ENCODE measurements at places on chromosomes 1 and 21. TPM values are rescaled to one million over a fixed set of nuclear protein-coding genes. Genes with fewer than 3 reads are reported as not detected.

GRCh38 chr1:153494976-153495535 lies 34.6 kb upstream of the S100A7 start:
- H3K27ac ChIP-seq = no peak overlapping the region
- no peaks in the 10 kb centered on the region for H3K36me3 ChIP-seq
- no peak overlapping the region for H3K4me3 ChIP-seq
- peak; percentile 70 for DNase-seq

DNA sequence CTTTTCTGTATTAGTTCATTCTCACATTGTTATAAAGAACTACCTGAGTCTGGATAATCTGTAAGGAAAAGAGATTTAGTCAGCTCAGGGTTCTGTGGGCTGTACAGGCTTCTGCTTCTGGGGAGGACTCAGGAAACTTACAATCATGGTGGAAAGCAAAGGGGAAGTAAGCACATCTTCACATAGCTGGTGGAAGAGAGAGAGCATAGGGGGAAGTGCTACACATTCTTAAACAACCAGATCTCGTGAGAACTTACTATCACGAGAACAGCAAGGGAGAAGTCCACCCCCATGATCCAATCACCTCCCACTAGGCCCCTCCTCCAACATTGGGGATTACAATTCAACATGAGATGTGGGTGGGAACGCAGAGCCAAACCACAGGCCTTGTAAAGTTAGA lies 37.9 kb upstream of the AHCTF1 start:
- H3K36me3 ChIP-seq = no peaks in the 10 kb centered on the region
- no peak for DNase-seq
- no peaks in the 10 kb centered on the region for H3K4me1 ChIP-seq
- H3K27me3 ChIP-seq = no peaks in the 10 kb centered on the region
- H3K4me3 ChIP-seq = no peak overlapping the region

The GUCA2A gene
- total RNA-seq = not detected

- H3K36me3 ChIP-seq = no peaks in the 10 kb centered on the region
- no peak for DNase-seq
- no peak overlapping the region for H3K27ac ChIP-seq
- no peaks in the 10 kb centered on the region for H3K4me1 ChIP-seq
- H3K4me3 ChIP-seq = no peak overlapping the region
Measured at GRCh38 chr21:35451276-35451675, 402.2 kb upstream of the RUNX1 start.

The CCDC185 gene
- not detected for total RNA-seq

GRCh38 chr21:43001316-43001715 lies 27.0 kb downstream of the PKNOX1 start:
- peaks cover 7% of the 10 kb centered on the region for H3K4me1 ChIP-seq
- H3K27ac ChIP-seq = no peak overlapping the region
- DNase-seq = no peak
- H3K4me3 ChIP-seq = no peak overlapping the region
- H3K27me3 ChIP-seq = no peaks in the 10 kb centered on the region
- peaks cover 4% of the 10 kb centered on the region for H3K36me3 ChIP-seq

- no peaks in the 10 kb centered on the region for H3K36me3 ChIP-seq
- H3K27me3 ChIP-seq = no peaks in the 10 kb centered on the region
- H3K4me1 ChIP-seq = peaks cover 3% of the 10 kb centered on the region
- DNase-seq = no peak
- H3K4me3 ChIP-seq = no peak overlapping the region
Measured at GRCh38 chr1:33402206-33402605, 28.7 kb downstream of the PHC2 start.

- H3K4me1 ChIP-seq = no peaks in the 10 kb centered on the region
- no peak overlapping the region for H3K4me3 ChIP-seq
- DNase-seq = no peak
- H3K27ac ChIP-seq = no peak overlapping the region
- H3K36me3 ChIP-seq = no peaks in the 10 kb centered on the region
Measured at GRCh38 chr1:11333631-11334030, 60.6 kb downstream of the UBIAD1 start.

The ZNF648 gene
- not detected for total RNA-seq

DNA sequence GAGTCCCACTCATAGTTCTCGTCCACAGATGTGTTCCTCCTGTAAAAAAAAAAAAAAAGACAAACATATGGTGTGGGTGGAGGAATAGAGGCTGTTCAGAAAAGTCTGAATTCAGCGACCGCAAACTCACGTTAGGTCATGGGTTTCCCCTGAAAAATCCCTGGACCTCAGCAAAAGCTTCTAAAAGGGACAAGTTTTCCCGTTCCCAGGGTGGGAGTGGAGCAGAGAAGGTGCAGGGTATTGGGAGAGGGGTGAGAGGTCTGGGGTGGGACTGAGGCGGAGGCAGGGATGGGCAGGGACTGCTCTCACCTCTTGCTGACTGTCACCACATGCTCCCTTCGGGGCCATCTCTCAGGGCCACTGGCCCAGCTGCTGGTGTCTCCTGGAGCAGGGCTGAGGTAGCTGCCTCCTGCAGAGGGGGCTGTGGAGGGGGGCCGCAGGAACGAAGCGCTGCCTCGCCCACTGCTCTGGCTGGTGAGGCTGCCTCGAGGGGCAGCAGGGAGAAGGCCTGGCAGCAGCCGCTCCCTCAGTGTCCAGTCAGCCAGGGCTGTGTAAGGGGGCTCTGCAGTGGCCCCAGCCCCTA lies 2.6 kb upstream of the TAGLN2 start:
- DNase-seq = no peak
- no peaks in the 10 kb centered on the region for H3K36me3 ChIP-seq
- H3K4me3 ChIP-seq = no peak overlapping the region
- H3K4me1 ChIP-seq = peaks cover 4% of the 10 kb centered on the region
- no peak overlapping the region for H3K27ac ChIP-seq

GRCh38 chr21:33033094-33033951 lies 7.6 kb downstream of the OLIG2 start:
- no peak overlapping the region for H3K4me3 ChIP-seq
- DNase-seq = no peak
- H3K27me3 ChIP-seq = peaks cover 61% of the 10 kb centered on the region
- H3K36me3 ChIP-seq = no peaks in the 10 kb centered on the region
- no peak overlapping the region for H3K27ac ChIP-seq
- H3K4me1 ChIP-seq = peaks cover 7% of the 10 kb centered on the region

The NBPF10 gene
- total RNA-seq = 5.1 TPM

- no peak overlapping the region for H3K4me3 ChIP-seq
- no peak for DNase-seq
Measured at GRCh38 chr1:997713-997992, 2.2 kb downstream of the HES4 start.

The CLCNKA gene
- under 0.01 TPM for total RNA-seq

The C8B gene
- not detected for total RNA-seq

DNA sequence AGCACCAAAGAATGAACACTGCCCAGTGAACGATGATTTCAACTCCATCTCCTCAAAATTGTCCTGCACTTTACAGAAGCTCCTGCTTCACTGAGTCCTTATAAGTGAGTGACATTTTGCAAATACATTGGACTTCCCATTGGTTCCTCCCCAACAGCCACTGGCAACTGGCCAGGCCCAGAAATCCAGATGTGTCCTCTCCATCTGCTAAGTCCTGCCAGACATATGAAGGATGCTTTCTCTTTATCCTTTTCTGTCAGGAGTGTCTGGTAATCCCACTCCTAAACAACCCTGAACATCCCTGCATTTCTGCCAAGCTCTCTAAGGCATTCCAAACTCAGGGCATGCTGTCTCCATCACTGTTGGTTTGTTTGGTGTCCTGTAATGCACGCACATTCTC lies 271.8 kb downstream of the RRAGC start:
- H3K27me3 ChIP-seq = no peaks in the 10 kb centered on the region
- DNase-seq = no peak
- H3K27ac ChIP-seq = no peak overlapping the region
- no peak overlapping the region for H3K4me3 ChIP-seq

The SLAMF7 gene
- total RNA-seq = not detected

DNA sequence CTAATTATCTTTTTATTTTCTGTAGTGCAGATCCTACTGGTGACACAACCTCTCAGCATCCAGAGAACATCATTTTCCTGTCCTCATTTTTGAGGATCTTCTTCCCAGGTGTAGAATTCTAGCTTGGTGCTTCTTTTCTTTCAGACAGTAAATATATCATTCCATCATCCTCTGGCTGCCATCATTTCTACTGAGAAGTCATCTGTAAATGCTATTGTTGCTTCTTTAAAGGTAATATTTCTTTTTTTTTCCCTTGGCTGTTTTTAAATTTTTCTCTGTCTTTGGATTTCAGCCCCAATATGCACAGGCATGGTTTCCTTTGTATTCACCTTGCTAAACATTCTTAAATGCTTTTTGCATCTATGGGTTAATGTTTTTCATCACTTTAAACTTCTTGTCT lies 3.3 kb upstream of the KRTAP10-9 start:
- no peaks in the 10 kb centered on the region for H3K36me3 ChIP-seq
- H3K4me1 ChIP-seq = no peaks in the 10 kb centered on the region
- no peak overlapping the region for H3K27ac ChIP-seq
- no peak for DNase-seq
- no peaks in the 10 kb centered on the region for H3K27me3 ChIP-seq
- no peak overlapping the region for H3K4me3 ChIP-seq

DNA sequence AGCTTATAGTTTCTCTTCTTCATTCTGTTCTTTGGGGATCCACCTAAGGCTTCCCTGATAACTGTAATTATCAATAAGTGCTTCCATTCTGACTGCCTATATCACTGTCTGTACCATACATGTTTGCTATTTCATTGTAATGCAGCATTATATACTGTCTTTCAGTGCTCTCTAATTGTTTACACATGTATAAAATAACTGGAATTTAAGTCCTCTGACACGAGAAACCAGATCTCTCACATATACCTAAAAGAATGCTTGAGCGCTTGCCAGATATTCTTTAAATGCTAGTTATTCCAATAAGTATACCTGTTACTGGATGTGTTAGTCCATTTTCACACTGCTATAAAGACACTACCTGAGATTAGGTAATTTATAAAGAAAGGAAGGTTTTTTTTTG lies 34.7 kb downstream of the CELF3 start:
- no peak overlapping the region for H3K27ac ChIP-seq
- no peaks in the 10 kb centered on the region for H3K27me3 ChIP-seq
- H3K36me3 ChIP-seq = no peaks in the 10 kb centered on the region

The SH2D1B gene
- total RNA-seq = not detected

DNA sequence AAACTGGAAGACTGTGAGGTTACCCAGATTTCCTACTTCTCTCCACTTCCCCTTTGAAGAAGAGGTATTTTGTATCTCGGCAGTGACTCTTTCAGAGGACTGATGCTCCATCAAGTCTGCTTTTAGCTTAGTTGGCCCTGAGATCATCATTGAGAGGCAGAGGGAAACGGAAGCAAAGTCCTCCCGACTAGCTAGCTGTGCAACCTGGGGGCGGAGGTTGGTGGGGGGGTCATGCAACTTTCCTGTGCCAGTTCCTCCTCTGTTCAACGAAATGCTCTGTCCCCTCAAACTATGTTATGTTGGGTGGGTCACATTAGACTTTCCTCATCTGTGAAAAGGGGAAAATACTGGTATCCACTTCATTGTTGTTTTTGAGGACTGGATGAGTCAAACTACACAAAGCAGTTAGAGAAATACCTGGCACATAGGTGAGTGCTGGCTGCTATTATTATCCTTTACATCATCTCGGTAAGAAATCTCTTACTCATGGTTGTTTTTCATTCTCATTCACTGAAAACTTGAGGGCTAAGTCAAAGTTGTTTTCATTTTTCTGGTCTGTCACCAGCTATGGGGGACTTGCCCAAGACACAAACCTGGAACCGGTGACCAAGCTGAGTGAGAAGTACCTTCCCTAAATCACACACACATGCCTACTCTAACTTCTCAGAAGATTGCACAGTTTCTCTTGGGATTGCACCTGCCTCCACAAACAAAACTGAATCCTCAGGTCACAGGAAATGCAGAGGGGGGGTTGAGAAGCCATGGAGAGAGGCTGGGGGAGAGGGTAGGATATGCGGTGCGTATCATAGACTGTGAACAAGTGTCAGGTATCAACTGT lies 83.3 kb downstream of the ABCA4 start:
- no peak for DNase-seq
- no peaks in the 10 kb centered on the region for H3K36me3 ChIP-seq
- H3K4me3 ChIP-seq = no peak overlapping the region
- H3K27ac ChIP-seq = no peak overlapping the region
- peaks cover 4% of the 10 kb centered on the region for H3K4me1 ChIP-seq

GRCh38 chr1:216566641-216567205 lies 143.5 kb upstream of the USH2A start:
- peak; percentile 8 for DNase-seq
- no peaks in the 10 kb centered on the region for H3K36me3 ChIP-seq
- H3K4me3 ChIP-seq = no peak overlapping the region
- no peak overlapping the region for H3K27ac ChIP-seq
- no peaks in the 10 kb centered on the region for H3K27me3 ChIP-seq

Measured in fibroblast of lung (primary cell).